ENCODE measurements at places on chromosomes 11 and 22. TPM values are rescaled to one million over a fixed set of nuclear protein-coding genes. Genes with fewer than 3 reads are reported as not detected.

Gene GP1BB
- not detected for total RNA-seq

Gene RASGRP2
- total RNA-seq: 3.5 TPM

Gene CNIH2
- total RNA-seq: 2.2 TPM

Gene PLAAT5
- 0.18 TPM for total RNA-seq

Gene KCNQ1
- total RNA-seq: 6.7 TPM

Gene SHISAL1
- total RNA-seq: not detected

Gene FAM111B
- 50.4 TPM for total RNA-seq

Gene KCNJ5
- total RNA-seq: not detected

Gene C22orf31
- not detected for total RNA-seq

Gene SLC17A6
- total RNA-seq: not detected

Gene FGF4
- total RNA-seq: not detected

Gene ELF5
- total RNA-seq: not detected

Gene MIOX
- 0.29 TPM for total RNA-seq

Gene KLHL35
- total RNA-seq: 0.21 TPM

Gene ATP5MG
- 264 TPM for total RNA-seq

Gene GNG3
- not detected for total RNA-seq

Gene NAV2
- total RNA-seq: 0.14 TPM

Gene C11orf65
- total RNA-seq: 1.4 TPM

Gene MMP12
- total RNA-seq: not detected

Gene OR2D2
- total RNA-seq: not detected

Gene PGA4
- total RNA-seq: not detected

Gene ADAMTS8
- total RNA-seq: not detected

Gene MOV10L1
- total RNA-seq: 0.23 TPM

Gene MS4A7
- not detected for total RNA-seq

Gene AP5B1
- total RNA-seq: 20.4 TPM

Gene ISX
- not detected for total RNA-seq

Gene OR51I1
- total RNA-seq: not detected
